Stimulated activated naive CD4-positive, alpha-beta T cell (primary cell): ENCODE measurements at places on chromosomes 16 and 17.

GRCh38 chr17:36575028-36575427, 16.7 kb upstream of the DHRS11 start:
- no peak for DNase-seq

- DNase-seq: no peak
Observed at GRCh38 chr17:34652021-34652555, 72.7 kb downstream of the TMEM132E start.

GRCh38 chr16:78553268-78554039, 454.0 kb downstream of the WWOX start:
- DNase-seq: no peak

DNA sequence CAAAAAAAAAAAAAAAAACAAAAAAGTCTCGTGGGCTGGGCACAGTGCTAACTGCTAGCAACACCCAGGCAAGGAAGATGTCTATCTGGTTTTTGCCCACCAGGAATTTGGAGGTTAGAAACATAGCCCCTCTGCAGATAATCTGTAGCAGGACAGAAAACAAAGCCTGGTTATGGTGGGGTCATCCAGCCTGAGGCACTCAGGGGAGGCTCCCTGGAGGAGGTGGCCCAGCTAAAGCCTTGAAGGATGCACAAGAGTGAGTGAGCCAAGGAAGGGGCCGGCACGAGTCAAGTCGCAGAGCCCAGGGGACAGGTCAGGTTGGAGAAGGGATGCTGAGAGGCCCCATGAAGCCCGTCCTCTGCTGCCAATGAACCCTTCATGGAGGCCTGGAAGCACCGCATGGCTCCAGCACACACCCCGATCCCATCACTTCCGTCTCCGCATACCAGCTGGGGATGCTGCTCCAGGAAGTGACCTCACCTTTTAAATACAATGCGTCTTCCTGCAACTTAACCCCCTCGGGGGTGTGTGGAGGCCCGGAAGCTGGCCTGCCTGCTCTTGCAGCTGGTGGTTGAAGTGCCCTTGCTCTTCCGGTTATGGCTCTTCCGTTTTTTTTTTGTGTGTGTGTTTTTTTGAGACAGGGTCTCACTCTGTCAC, 86.5 kb downstream of the ENGASE start:
- DNase-seq: peak; percentile 13

GRCh38 chr16:86869288-86870022, 291.1 kb downstream of the FOXL1 start:
- no peak for DNase-seq

- no peak for DNase-seq
Observed at GRCh38 chr17:55432358-55433028, 10.9 kb upstream of the MMD start.

DNA sequence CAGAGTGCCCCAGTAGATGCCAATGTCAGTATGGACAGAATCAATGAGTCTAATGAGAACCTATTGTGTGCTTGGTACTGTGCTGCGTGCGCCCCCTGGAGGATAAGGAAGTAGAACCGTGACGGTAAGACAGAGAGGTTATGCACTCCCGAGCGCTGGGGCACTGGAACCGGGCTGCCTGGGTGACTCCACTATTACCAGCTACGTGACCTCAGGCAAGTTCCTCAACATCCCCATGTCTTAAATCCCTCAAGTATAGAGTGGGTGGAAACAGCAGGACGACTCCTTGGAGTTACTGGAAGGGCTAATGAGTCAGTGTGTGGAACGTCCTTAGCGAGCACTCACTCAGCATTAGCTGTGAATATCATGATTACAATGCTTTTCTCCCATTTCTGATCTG, 16.2 kb downstream of the CHST4 start:
- peak; percentile 9 for DNase-seq

- no peak for DNase-seq
Observed at GRCh38 chr17:7017827-7018200, 5.0 kb upstream of the BCL6B start.

DNA sequence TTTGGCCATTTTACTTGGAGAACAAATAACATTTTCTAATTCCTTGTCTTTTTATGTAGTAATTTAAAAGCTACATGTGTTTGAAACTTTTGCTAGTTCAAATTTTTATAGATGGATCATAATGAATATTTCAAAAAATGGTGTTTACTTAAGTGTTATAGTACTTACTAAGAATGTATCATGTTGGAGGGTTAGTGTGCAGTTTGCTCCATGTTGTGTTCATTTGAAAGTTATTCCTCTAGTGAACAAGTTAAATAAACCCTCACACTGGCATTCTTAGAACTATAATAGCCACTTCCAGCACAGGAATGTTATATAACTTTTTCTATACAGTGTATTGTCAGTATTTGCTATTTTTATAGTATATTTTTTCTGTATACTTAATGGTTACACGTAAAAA, 62.8 kb downstream of the MRTFB start:
- DNase-seq: no peak
